ENCODE measurements at places on chromosomes 12 and 14. TPM values are rescaled to one million over a fixed set of nuclear protein-coding genes. Genes with fewer than 3 reads are reported as not detected.

The TMCC3 gene
- 5.7 TPM for total RNA-seq

The AQP2 gene
- not detected for total RNA-seq

The KRT82 gene
- not detected for total RNA-seq

The PRH1 gene
- 33.3 TPM for total RNA-seq

The PFKM gene
- total RNA-seq, result 169 TPM

The PGF gene
- 7.9 TPM for total RNA-seq

The DCTN2 gene
- total RNA-seq, result 484 TPM

The ITGA7 gene
- 156 TPM for total RNA-seq

The SMCO2 gene
- not detected for total RNA-seq

The NRIP2 gene
- not detected for total RNA-seq

The CRIP1 gene
- total RNA-seq, result 49.3 TPM

The APAF1 gene
- total RNA-seq, result 20.8 TPM

DNA sequence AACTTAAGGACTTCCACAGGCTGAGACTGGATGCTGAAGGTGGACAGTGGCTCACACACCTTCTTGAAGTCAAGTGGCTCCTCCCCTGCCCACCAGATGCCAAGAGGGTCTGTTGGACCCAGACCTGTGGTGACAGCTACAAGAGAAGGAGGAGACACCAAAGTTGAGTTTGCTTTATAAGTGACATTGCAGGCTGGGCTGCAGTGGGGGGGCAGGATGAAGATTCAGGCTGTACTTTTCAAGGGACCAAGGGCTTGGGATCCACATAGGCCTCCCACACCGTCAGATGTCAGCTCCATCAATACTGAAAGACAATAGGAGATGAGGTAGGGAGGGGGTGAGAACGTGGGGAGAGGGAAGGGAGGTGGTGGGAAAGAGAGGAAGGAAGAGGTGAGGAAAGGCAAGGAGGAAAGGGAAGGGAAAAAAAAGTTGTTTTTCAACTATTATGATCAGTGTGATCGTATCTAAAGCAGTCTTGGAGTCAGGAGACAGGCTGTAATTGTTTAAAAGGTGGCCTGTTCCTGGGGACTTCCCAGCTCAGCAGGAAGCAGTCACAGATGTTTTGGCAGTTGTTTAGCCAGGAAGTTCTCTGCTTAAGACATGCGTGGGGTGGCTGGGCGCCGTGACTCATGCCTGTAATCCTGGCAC is 84.1 kb upstream of the RESF1 start:
- no peak overlapping the region for H3K4me3 ChIP-seq
- peaks cover 9% of the 10 kb centered on the region for H3K36me3 ChIP-seq
- no peak for DNase-seq

DNA sequence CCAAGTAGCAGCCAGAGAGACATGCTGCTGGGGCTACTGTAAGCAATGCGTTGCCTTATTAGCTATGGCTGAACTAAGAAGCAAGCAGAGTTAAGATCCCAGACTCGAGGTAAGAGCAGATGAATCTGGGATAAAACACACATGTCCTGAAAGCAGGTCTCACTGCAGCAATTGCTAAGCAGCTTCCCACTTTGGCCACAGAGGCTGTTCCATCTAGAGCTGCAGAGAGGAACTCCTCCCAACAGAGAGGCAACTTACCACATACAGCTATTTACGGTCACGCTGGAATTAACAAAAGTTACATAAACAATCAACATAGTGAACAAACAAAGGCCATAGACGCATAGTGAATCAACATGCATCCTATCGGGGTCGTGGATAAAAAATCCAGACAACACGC is 90.2 kb downstream of the KSR2 start:
- peaks cover 4% of the 10 kb centered on the region for H3K4me1 ChIP-seq
- no peak for DNase-seq
- H3K4me3 ChIP-seq, result no peak overlapping the region
- no peak overlapping the region for H3K27ac ChIP-seq
- peaks cover 5% of the 10 kb centered on the region for H3K27me3 ChIP-seq

- no peaks in the 10 kb centered on the region for H3K27me3 ChIP-seq
- no peak overlapping the region for H3K27ac ChIP-seq
- H3K4me3 ChIP-seq, result no peak overlapping the region
- no peaks in the 10 kb centered on the region for H3K36me3 ChIP-seq
- DNase-seq, result no peak
- no peaks in the 10 kb centered on the region for H3K4me1 ChIP-seq
Measured at GRCh38 chr14:81485781-81486180, 47.9 kb downstream of the SEL1L start.

GRCh38 chr14:71078500-71078899 is 171.2 kb downstream of the PCNX1 start:
- no peaks in the 10 kb centered on the region for H3K4me1 ChIP-seq
- H3K36me3 ChIP-seq, result peaks cover 31% of the 10 kb centered on the region
- no peaks in the 10 kb centered on the region for H3K27me3 ChIP-seq
- H3K27ac ChIP-seq, result no peak overlapping the region

DNA sequence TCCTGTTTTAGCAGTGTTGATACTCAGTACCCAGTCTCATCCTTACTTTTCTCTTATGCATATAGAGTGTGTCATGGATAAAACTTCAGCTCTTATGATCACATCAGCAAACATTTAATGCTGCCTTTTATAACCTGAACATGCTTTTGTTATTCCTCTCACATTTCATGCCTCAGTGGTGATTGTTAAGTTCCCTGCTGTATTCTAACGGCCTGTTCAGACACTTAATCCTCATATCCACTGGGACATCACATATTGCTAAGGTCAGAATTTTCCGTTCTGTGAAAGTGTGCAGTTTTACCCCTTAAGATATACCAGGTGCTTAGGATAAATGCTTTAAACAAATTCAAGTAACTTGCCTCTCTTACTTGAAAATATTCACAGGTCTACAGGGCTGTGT is 268.7 kb upstream of the SEL1L start:
- H3K4me1 ChIP-seq, result peaks cover 10% of the 10 kb centered on the region
- no peaks in the 10 kb centered on the region for H3K36me3 ChIP-seq
- no peaks in the 10 kb centered on the region for H3K27me3 ChIP-seq
- H3K27ac ChIP-seq, result peak overlapping the region; percentile 28
- no peak for DNase-seq

GRCh38 chr14:92325835-92326234 is 2.9 kb downstream of the SLC24A4 start:
- no peaks in the 10 kb centered on the region for H3K36me3 ChIP-seq
- DNase-seq, result no peak
- peaks cover 15% of the 10 kb centered on the region for H3K27me3 ChIP-seq
- no peak overlapping the region for H3K4me3 ChIP-seq
- no peaks in the 10 kb centered on the region for H3K4me1 ChIP-seq

GRCh38 chr14:67393689-67394088 is 18.3 kb downstream of the PLEK2 start:
- no peaks in the 10 kb centered on the region for H3K27me3 ChIP-seq
- no peak overlapping the region for H3K4me3 ChIP-seq
- no peaks in the 10 kb centered on the region for H3K36me3 ChIP-seq
- no peak overlapping the region for H3K27ac ChIP-seq

DNA sequence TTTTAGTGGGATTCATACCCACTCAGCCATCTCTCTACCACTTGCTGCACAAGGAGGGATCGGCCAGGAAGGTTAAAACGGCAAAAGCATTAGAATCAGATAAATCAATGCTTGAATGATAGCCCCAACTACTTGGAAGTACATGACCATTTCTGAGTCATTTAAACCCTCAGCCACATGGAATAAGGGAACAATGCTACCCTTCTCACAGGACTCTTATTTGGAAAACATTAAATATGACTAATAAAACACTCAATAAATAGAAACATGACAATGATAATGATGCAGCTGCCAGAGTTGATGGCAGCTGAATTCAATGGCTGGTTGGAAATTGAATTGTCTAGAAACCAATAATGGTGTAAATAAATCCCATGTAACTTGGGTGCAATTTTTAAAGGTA is 165.4 kb downstream of the FLRT2 start:
- H3K4me1 ChIP-seq, result no peaks in the 10 kb centered on the region
- no peak overlapping the region for H3K27ac ChIP-seq
- no peak overlapping the region for H3K4me3 ChIP-seq

DNA sequence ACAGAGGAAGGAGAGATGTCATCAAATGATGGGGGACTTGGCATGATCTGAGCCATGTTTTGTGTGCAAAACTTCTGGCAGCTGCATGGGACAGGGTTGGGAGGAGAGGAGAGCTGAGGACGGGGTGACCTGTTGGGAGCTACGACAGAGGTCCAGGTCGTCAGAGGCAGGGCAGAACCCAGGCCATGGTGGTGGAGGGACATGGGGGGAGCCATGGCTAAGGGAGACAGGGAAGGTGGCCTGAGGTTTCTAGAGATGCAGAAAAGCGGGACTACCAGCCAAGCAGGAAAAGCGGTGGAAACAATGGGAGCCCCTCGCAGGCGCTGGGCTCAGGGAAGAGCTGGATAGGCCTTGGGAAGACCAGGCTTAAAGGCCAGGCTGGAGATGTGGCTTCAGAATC is 88.3 kb downstream of the DICER1 start:
- H3K27ac ChIP-seq, result no peak overlapping the region
- no peaks in the 10 kb centered on the region for H3K36me3 ChIP-seq
- DNase-seq, result no peak
- H3K4me1 ChIP-seq, result peaks cover 2% of the 10 kb centered on the region
- H3K27me3 ChIP-seq, result peaks cover 2% of the 10 kb centered on the region

DNA sequence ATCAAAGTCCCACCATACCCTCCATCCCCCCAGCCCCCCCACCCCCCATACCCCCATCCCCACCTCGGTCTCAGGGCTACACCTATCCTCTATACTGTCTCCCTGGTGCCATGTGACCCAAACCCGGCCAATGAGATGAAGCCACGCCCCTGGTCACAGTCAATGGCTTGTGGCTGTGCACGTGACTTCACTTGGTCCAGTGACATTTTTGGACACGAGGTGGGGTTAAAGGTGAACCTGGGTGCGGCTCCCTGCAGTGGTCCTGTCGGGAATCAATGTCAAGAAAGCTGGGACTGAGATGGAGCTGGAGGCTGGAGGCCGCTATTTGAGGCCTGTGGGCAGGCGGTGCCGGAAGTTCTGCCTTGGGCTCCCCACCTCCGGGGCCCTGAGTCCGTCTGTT is 100.7 kb upstream of the MAP1LC3B2 start:
- H3K36me3 ChIP-seq, result no peaks in the 10 kb centered on the region
- H3K27me3 ChIP-seq, result peaks cover 7% of the 10 kb centered on the region
- H3K27ac ChIP-seq, result no peak overlapping the region
- H3K4me3 ChIP-seq, result no peak overlapping the region

DNA sequence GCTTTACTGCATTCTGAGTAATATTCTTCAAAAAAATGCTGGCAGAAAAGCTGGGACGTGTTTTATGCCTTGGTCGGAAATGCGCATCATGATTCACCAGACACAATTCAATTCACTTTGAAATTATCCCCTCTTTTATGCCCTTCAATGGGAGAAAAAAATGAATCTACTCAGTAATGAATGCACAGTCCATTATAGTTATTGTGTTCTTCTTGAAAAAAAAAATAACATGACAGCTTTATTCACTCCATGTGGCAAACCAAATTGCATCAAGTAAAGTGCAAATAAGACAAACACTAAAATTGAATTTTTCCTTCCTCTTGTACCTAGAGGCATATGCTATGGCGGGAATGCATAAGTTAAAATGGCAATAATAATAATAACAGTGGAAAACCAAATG is 159.4 kb upstream of the IFNG-AS1 start:
- H3K36me3 ChIP-seq, result no peaks in the 10 kb centered on the region
- no peak for DNase-seq
- no peak overlapping the region for H3K27ac ChIP-seq
- no peaks in the 10 kb centered on the region for H3K27me3 ChIP-seq
- H3K4me1 ChIP-seq, result no peaks in the 10 kb centered on the region
- H3K4me3 ChIP-seq, result no peak overlapping the region

DNA sequence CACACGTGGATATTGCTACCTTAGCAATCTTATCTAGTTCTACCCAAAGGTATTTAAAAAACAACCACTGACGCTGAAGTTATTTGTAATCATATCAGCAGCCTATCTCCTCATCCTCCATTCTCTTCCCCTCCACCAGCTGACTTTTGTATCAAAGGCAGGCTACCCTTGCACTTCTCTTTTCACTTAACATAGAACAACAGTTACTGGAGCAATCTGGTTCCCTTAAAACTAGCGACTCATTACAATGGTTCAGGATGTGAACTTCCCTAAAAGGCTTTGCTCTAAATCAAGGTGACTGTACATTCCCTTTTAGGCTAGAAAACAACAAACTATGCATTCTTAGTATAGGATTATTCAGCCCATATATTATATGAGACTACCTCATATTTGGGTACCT is 404.7 kb downstream of the APAF1 start:
- no peak overlapping the region for H3K27ac ChIP-seq
- H3K27me3 ChIP-seq, result peaks cover 1% of the 10 kb centered on the region
- no peak overlapping the region for H3K4me3 ChIP-seq

DNA sequence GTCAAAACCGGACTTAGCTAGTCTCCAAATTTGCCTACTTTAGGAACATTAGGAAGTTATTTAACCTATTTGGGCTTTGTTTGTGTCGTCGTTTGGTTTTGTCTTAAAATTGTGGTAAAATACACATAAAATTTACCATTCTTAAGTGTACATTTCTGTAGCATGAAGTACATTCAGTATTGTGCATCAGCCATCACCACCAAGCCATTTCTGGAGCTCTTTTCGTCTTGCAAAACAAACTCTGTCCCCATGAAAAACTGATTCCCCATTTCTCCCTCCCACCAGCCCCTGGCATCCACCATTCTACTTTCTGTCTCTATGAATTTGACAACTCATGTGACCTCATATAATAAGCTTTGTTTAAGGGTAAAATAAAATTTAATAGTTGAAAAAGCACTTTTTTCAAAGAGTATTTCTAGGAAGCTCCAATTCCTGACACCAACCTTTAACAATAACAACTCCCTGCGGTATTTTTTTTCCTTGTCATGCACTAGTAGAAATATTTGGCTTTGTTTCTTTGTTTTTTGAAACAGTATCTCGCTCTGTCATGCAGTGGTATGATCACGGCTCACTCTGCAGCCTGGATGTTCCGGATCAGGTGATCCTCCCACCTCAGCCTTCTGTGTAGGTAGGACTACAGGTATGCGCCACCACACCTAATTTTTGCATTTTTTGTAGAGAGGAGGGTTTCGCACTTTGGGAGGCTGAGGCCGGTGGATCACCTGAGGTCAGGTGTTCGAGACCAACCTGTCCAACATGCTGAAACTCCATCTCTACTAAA is 3.6 kb upstream of the UBC start:
- peaks cover 32% of the 10 kb centered on the region for H3K27me3 ChIP-seq
- DNase-seq, result no peak
- H3K36me3 ChIP-seq, result peaks cover 10% of the 10 kb centered on the region
- H3K27ac ChIP-seq, result peak overlapping the region; percentile 98
- peaks cover 51% of the 10 kb centered on the region for H3K4me1 ChIP-seq

DNA sequence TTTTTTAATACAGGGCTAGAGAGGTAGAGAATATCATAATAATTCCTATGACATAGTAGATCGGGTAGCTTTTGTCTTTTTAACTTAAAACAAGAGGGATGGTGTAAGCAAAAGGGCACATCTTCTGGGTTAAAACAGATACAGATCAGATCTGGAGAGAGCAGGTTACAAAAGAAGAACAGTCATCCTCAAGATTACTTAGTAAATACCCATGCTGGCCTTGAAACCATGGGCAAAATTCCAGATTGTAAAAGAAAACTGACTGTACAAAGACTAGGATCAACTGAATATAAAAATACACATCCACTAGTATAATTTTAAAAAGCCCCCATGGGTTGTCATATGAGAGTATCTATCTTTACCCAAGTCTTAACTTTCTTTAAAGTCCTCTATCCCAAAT is 76.7 kb downstream of the MED13L start:
- peaks cover 10% of the 10 kb centered on the region for H3K4me1 ChIP-seq
- H3K27me3 ChIP-seq, result no peaks in the 10 kb centered on the region
